HS-27A (cell line): ENCODE measurements at places on chromosomes 4 and X.

- DNase-seq = no peak
Observed at GRCh38 chr4:173270312-173271027, 63.7 kb downstream of the HMGB2 start.

DNA sequence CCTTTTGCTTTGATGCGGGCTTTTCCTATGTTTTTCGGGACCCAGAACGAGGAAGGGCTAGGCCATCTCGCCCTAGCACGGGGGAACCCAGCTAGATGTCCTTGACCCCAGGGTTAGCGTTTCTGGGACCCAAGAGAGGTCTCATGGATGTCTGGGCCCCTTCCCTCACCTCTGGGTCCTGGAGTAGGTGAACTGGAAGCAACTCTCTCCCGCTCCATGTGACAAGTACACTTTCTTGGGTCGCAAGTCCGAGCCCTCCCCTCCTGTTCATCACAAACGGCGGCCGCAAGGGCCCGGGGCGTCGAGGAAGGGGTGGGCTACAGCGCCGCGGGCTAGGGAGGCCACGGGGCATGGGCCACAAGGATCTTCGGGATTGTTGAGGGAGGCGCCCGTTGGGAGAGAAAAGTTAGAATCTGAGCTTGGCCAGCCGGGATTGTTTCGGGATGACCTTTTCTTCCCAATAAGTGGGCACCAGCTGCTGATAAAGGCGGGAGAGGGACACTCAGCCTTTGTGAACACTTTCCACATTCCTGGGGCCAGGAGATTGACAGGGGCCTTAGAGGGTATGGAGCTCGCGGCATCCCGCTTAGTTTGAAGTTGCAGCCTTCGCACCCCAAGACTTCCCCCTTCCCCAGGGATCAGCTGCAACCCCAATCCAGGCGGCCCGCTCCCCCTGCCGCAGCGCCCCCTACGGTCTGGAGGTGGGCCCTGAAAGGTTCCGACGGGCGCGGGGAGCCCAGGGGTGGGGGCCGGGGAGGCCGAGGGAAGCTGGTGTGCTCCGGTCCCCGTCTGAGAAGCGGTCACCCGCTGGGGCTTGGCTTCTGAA, 136.9 kb upstream of the ZIC3 start:
- no peak for DNase-seq

DNA sequence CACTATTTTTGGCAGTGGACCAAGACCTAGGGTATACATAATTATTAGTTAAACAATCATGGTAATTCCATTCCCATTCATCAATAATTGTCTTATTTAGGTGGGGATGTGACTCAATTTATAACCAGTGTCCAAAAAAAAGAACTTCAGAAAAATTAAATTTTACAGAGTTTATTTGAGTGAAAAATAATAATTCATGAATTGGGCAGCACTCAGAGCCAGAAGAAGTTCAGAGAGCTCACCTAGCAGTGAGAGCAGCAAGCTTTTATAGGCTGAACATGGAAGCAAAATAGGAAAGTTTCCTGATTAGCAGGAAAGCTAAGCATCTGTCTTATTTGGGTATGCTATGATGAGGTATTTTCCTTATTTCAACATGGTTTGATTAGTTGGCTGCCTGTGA, 500.8 kb downstream of the PCDH7 start:
- no peak for DNase-seq

- DNase-seq = no peak
Observed at GRCh38 chr4:2248821-2249261, 6.9 kb upstream of the HAUS3 start.

DNA sequence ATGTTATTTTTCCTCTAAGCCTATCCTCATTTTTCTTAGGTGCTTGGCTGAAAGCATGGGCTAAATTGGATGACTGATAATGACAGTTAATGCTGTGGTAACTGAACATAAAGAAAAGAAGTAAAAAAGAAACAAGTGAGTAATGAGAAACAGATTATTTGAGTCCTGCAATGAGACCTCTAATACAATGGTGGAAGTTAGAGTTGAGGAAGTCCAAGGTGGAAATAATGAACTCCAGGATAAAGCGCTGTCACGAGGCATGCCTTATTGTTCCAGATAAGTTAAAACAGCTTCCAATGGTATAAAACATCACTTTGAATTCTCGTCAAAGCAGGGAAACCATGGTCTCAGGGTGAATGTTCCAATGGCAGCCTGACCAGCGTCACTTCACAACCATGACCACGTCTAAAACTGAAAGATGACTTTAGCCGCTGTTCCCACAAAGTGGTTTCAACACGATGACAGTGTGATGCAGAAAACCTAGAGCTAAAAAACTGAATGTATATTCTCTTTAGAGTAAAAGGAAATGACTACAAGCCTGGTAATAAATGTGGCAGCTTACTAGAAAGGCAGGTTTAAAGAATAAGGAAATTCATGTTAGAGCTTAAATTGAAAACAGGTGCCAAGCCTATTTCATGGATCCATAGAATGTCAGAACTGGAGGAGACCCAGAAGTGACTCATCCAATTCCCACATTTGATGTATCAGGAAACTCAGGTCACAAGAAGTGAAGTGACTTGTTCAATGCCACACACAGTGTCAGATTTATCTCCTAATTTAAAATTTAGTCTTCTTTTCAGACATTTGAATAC, 202.6 kb upstream of the GYPA start:
- no peak for DNase-seq

DNA sequence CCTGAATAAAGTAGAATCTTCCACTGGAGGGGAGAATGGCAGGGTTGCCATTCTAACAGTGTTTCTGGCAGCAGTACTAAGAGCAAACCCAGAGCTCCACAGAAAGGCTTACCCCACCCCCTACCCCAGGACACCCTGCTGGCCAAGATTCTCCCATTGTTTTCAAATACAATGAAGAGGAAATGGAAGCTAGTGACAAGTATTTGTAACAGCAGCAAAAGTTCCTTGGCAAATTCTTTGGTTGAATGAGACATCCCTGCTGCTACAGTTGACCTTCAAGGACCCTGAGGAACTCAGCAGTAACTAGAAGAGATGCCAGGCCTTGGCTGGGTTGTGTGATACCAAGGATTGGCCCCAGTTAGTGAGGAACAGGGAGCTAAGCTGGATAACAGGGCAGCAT, 124.2 kb upstream of the DGKK start:
- DNase-seq = no peak

DNA sequence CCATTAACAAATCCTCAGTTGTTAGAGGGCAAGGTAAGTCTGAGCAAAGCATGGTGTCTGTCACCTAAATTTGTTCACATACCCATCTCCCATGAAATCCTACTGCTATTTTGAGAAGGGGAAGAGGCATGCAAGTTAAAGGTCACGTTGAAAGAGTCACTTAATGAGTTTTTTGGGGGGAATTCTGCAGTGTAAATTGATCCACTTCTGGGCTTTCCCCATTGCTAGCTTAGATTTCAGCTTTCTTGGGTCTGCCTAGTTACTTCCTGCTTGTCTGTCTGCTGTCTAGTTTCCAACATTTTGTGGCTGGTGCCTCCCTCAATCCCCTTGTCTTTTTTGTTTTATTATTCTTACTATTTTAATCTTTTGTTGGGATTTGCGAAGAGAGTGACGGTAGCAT, 32.0 kb downstream of the CEP135 start:
- DNase-seq = no peak

GRCh38 chr4:61922766-61923165, 722.6 kb downstream of the ADGRL3 start:
- DNase-seq = no peak

- peak; percentile 63 for DNase-seq
Observed at GRCh38 chr4:75344915-75345314, 169.3 kb downstream of the RCHY1 start.

DNA sequence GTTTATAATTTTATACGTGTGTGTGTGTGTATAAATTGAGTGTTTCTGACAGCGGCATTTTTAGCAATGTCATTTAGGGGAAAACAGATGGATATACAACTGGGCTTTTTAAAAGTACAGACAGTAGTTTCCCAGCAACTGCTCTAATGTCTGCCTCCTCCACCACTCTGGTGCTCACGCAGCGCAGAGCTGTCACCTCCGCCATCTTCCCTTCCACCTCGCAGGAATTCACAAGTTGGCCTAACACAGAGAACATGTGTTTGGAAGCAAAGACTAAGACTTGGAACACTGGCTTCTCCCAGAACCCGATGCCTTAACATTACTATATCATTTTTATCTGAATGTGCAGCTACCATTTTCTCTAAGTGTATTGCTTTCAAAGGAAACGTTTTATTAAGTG, 158.3 kb upstream of the FSTL5 start:
- no peak for DNase-seq

DNA sequence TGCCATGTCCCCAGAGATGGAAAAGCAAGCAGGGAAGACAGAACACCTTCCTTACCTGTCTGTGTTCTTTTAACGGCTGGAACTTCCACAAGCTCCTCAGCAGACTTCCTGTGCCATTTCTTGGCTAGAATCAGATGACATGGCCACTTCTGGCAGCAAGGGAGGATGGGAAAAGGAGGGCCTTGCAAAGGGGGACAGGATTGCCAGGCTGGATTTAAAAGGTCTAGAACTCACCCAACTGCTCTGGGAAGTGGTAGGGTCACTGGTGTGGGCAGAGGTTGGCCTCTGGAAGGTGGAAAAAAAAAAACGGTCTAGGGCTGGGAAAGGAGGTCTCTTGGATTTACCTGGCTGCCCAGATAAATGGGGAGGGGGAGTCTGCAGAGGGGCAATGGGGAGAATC, 1.6 kb upstream of the USP11 start:
- DNase-seq = no peak

DNA sequence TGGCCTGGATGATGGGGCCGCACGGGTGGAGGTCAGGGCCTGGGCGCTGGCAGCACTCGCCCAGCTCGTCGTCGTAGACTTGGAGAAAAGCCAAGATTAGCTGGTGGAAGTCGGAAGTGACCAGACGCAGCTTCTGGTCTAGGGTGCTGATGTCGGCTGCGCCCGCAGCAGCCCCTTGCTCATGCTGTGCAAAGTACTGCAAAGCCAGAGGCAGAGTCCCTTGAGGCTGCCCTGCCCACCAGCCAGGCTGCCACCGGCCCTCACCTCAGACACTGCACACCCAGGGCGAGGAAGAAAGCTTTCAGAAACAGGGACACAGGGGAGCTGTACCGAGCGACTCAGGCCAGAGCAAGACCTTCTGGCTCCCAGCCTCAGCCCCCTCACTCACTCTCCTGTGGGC, 9.7 kb upstream of the TREX2 start:
- DNase-seq = no peak

GRCh38 chrX:153444333-153445011, 1.4 kb downstream of the TREX2 start:
- no peak for DNase-seq

- DNase-seq = no peak
Observed at GRCh38 chrX:133380711-133381619, 34.3 kb downstream of the GPC4 start.

GRCh38 chrX:136497556-136498052, at the start of gene HTATSF1:
Gene HTATSF1, plus strand, starts transcription at chrX:136497592. Its CDS starts 93 bp downstream, at chrX:136497685.
- DNase-seq = peak; percentile 5

DNA sequence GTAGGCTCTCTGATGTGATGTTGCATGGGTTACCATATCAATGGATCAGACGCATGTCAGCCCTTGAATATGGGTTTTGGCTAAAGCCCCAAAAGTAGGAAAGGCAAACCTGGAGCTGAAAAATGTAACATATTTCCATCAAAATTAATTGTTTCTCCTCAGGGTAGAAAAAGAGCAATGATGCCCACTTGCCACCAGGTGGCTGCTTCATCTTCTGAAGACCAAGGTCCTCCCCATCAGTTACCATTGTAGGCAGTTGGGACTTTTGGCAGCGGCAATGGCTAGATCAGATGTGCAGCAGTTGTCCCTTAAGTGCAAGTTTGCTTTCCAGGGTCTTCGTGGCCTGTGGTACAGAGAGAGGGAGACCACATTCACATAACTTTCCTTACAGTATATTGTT, 118.2 kb downstream of the NAF1 start:
- no peak for DNase-seq

- no peak for DNase-seq
Observed at GRCh38 chr4:113921089-113921794, 58.2 kb downstream of the ARSJ start.

DNA sequence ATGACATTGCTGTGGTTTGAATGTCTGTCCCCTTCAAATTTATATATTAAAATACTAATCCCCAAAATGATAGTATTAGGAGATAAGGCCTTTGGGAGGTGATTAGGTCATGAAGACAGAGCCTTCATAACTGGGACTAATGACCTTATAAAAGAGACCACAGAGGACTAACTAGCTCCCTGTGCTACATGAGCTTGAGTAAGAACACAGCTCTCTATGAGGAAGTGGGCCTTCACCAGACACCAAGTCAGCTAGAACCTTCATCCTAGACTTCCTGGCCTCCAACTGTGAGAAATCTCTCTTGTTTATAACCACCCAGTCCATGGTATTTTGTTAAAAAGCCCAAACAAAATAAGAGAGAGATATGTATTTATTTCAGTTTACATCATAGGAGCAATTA, 242.2 kb upstream of the CTSO start:
- no peak for DNase-seq

DNA sequence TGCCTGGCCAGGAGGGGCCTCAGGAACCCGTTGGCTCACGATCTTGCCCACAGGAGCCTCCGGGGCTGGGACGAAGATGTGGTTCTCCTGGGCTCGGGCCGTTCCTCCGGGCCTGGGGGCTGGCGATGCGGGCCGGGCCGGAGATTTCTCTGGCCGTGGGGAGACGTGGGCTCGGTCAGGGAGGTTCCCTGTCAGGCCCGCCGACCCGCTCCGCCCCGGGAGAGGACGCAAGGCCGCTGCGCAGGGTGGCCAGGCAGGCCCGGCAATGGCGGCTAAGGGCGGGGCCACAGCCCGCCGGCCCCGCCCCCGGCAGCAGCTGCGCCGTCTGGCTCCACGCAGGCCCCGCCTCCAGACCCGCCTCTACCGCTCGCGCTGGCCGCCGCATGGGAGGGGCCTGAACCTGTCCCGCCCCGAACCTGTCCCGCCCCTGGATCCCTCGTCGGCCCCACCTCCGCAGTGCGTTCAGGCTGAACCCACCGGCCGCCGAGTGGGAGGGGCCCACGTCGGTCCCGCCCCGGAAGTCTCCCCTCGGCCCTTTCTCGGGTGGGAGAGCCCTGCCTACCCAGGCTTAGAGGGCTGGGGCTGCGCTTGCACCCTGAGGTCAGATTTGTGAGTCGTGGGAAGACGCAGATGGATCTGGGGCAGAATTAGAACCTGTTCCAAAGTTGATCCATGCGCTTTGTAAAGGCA, at the start of gene FAM3A:
Gene FAM3A, minus strand, starts transcription at position 267 of the 690 bp plus-strand sequence. CDS start 460 bp downstream, outside the sequence.
- no peak for DNase-seq

DNA sequence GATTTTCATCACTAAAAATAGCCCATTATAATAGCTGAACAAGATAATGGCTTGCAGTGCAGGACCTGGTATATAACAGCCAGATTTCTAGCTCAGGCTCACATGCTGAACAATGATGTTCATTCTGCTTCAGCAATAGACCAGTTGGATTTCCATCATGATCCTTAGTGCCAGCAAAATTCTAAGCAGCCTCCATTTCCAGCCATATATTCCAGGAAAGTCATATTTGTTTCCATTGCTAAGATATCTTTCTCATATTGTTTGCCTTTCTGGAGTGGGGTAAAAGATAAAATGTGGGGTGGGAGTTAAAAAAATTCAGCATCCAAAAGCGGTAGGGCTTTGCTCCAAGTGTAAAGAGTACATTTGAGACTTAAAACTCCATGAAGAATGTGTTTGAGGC, 2344.1 kb downstream of the PCDH7 start:
- DNase-seq = no peak
